ENCODE measurements at places on chromosomes 7 and 10.
A peak's percentile ranks its signal among the peaks of the same experiment; 100 is the strongest.

- no peak for DNase-seq
These were observed 18.5 kb downstream of the SH3PXD2A start for GRCh38 chr10:103836861-103837260.

- no peak for DNase-seq
These were observed 7.6 kb upstream of the MRC1 start for GRCh38 chr10:17801507-17801906.

DNA sequence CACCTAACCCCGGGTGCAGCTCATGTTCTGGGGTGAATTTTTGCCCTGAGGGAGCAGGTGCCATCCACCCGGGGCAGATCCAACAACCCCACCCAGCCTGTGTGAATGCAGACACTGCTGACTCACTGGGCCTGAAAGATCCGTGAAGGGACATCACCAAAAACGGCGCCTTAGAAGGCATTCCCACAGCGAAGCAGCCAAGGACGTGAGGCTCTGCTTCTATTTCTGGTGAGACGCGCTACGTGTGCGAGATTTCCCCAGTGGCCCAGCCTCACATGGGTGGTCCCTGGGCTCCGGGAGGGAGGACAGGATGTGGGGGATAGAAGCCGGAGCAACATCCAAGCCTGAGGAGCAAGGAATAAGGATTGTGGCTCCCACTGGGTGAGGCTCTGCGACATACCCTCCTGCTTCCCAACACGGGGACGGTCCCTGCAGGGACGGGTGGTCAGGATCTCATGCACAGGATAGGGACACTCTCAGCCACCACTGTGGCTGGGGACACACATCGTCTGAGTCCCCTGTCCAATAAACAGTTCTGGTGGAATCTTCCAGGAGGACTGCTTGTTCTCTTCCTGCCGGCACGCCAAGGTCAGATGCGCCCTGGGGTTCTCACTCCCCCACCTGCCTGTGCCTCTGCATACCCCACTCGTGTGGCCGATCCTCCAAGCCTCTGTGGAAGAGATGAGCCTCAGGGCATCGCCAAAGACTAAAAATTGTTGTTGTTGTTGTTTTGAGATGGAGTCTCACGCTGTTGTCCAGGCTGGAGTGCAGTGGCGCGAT, 70.2 kb downstream of the ZRANB1 start:
- no peak for DNase-seq

GRCh38 chr10:17435953-17436352, 18.4 kb downstream of the ST8SIA6 start:
- no peak for DNase-seq

GRCh38 chr10:68792115-68792514, 35.2 kb upstream of the STOX1 start:
- no peak for DNase-seq

DNA sequence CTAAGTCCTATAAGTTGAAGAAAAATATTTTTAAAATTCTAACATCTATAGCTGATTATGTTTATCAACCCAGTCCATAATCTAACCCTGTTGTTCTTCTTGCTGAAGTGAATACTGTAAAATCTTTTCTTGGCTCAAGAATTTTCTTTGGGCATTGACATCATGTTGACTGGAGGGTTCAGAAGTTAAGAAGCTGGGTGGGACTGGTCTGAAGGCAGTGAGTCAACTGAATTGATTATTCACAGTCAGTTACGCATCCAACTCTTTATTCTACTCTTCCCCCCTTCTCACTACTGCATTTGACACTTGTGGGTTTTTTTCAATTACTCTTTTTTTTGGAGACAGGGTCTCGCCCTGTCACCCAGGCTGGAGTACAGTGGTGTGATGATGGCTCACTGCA, 31.0 kb downstream of the DENND2A start:
- no peak for DNase-seq

DNA sequence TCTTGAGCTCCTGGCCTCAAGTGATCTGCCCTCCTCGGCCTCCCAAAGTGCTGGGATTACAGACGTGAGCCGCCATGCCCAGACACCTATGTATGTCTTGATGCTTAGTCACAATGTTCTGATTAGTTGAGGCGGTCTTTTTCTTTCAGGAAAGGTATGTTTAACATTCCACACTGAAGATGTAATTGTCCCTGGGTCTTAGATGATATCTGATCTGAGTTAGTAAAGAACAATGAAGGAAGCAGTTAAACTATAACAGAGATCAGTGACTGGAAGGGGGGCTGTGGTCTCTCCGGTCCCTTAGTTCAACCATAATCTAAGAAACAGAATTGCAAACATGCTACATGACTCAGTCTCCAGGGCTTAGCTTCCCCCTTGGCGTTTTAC, 31.5 kb upstream of the SH2D4B start:
- DNase-seq = peak; percentile 53

DNA sequence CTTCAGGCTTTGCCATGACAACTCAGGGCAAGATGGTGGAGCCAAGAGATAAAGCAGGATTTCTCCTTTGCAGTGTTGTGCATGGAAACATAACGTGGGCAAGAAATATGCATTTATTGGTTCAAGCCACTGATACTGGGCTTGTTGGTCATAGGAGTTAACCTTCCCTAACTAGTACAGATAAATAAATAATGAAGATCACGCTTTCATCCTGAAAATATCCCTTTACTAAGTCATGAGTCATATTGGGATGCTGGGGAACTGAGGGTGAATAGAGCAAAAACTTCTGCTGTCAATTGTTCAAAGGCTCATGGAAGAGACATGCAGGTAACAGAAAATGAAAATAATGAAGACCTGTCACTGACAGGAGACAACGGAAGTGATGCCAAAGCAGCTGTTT, 55.5 kb downstream of the TES start:
- no peak for DNase-seq

- no peak for DNase-seq
These were observed 123.3 kb downstream of the MICU1 start for GRCh38 chr10:72502581-72502980.

GRCh38 chr10:14603534-14604102, 171.1 kb downstream of the FAM107B start:
- DNase-seq = no peak

DNA sequence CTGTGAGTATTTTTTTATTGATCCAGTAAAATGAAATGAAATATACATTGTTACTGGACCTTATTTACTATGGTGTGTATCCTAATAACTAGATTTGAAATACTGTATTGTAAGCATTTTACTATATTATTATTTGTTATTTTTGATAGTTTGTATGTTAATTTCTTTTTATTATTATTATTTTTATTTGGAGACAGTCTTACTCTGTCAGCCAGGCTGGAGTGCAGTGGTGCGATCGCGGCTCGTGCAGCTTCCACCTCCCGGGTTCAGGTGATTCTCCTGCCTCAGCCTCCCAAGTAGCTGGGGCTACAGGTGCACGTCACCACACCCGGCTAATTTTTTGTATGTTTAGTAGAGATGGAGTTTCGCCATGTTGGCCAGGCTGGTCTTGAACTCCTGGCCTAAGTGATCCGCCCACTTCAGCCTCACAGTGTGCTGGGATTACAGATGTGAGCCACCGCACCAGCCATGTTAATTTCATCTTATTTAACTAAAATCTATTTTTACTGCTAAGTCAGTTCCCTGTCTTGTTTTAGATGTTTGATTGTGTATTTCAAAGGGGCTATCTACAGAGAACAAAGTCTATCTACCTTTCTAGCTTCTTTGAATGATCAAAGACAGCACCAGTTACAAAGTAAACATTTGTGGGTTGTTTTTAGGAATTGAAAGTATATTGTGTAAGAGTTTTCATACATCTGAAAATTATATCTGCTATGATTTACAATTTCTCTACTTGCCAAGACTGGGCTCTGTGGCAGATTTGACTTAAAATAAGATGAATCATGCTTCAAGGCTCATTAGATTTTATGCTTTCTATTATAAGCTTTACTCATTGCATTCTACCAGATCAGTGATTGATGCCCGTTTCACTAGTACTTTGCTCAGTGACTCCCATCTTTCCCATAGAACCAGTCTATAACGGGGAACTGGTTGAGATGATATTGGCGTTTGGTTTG, 41.6 kb downstream of the CDC123 start:
- no peak for DNase-seq

DNA sequence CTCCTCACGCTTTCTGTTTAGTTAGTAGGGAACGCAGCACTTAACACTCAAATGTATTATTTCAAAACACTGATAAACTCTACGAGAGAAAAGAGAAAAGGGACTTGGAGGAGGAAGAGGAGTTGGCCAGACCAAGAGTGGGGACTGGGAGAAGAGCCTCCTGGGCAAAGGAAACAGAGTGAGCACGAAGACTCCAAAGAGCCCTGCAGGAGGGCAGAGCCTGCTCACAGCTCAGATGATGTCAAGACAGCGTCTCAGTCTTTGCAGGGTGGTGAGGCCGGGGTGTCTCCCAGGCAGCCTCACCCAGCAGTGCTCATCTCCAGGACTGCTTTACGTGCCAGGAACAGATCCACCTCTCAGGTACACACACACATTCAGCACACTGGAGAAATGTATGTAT, 41.2 kb downstream of the CYTH3 start:
- DNase-seq = no peak

DNA sequence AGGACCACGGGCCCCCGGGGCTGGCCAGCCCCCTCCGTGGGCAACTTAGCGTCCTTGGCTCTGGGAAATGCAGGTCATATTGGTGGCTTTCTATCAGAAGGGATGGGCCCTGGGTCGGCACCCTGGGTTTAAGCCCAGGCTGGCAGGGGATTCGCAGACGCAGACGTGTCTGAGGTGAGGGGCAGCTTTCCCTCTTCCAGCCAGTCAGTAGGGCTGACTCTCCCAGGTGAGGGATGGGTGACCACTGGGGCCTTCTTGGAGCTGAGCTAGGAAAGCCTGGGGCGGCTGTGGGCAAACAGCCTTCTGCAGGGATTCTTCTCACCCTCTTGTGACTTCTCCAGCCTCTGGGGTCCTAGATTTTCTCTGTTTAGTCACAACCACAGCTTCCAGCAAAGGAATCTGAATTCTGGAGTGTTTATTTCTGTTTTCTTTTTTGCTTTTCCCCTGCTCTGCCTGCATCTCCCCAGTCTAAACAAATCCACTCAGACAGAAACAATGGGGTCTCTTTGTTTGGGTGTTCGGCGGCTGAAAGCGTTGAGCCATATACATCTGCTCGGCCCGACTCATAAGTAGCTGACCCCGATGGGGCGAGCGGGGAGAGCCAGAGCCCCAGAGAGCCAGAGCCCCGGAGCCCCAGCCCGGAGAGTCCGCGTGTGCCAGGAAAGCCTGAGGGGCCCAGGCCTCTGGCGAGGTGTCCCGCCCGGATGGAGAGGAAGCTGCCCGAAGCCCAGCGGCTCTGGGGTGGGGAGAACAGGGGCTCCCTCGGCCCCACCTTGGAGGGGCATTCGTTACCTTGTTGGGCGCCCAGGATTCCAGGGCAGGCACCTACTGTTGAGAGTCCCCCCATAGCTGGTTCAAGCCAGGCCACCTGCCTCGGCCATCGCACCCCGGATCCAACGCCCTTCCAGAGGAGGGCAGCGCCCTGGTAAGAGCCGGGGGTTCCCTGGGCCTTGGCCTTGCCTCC, 2.0 kb downstream of the MNX1 start:
- DNase-seq = no peak

GRCh38 chr10:3893901-3894563, 109.0 kb upstream of the KLF6 start:
- DNase-seq = no peak

DNA sequence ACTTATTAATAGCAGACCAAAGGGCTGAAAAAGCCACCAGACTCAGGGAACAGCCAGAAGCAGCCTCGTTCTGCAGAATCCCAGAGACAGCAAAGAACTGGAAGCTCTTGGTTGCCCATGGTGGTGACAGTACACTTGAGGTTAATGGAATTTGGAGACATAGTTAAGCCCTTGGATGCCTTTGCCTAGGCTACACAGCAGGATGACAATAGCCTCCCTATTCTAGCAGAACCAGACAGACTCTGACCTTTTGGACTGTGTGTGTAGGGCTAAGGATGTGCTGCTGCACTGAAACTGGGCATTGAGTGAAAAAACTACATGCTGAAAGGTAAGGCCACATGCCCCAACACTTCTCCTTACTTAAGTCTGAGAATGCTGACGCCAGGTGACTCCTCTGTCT, 22.7 kb downstream of the OTUD1 start:
- no peak for DNase-seq

- no peak for DNase-seq
These were observed 198.9 kb downstream of the REEP3 start for GRCh38 chr10:63720072-63720537.

DNA sequence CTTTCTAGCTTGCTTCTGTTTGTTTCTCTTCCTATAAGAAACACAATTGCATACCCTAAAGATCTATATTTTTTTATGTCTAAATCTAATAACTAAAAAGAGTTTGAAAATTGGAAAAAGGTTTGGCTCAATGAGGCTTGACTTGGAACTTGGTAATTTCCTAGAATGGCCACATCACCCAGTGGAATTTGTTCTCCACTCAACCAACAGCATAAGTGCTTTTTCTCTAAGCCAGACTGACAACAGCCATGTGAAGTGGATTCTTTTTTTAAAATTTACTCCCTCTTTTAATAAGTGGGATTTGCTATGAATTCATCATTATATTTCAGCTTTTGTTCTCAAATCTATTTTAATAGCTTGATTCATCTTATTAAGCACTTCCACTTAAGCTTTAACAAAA, 33.8 kb downstream of the GBF1 start:
- no peak for DNase-seq

GRCh38 chr7:157782041-157782440, 445.2 kb downstream of the DNAJB6 start:
- DNase-seq = no peak

DNA sequence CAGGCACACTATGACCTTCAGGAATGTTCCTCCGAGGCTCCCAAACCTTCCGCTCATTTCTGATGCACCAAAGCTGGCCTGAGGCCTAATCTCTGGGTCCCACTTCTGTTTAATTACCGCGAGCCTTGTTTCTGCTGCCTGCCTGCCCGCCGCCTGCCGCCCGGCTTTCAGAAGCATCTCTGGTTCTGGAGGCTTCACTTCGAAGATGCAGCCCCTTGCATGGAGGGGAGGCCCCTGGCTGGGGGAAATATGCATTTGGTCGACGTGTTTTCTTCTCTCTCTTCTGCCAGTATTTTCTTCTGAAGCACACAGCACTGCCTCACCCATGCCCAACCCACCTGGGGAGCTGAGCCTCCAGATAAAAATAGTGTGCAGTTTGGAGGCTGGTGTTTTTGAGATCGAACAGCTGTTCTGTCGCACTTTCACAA, 166.9 kb downstream of the PAXIP1 start:
- DNase-seq = no peak

GRCh38 chr7:95002775-95003174, 95.4 kb downstream of the PPP1R9A start:
- no peak for DNase-seq

DNA sequence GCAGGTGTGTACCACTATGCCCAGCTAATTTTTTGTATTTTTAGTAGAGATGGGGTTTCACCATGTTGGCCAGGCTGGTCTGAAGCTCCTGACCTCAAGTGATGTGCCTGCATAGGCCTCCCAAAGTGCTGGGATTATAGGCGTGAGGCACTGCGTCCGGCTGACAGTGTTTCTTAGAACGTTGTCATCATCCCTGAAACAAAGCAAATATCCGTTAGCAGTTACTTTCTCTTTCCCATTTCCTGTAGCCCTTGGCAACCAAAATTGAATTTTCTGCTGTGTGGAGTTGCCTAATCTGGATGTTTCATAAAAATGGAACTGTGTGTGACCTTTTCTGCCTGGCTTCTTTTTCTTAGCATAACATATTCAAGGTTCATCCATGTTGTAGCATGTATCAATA, 22.4 kb downstream of the ZNF33A start:
- DNase-seq = no peak

GRCh38 chr10:73576178-73576889, 14.8 kb downstream of the USP54 start:
- DNase-seq = no peak
